CMK (cell line): ENCODE measurements at places on chromosomes 13 and 19.
A peak's percentile ranks its signal among the peaks of the same experiment; 100 is the strongest.

- DNase-seq = no peak
Observed at GRCh38 chr19:15576526-15577156, 38.4 kb upstream of the CYP4F8 start.

- DNase-seq = no peak
Observed at GRCh38 chr13:102905905-102906771, 60.3 kb downstream of the ERCC5 start.

- DNase-seq = no peak
Observed at GRCh38 chr13:23377579-23377978, 55.9 kb downstream of the SACS start.

GRCh38 chr19:49366110-49366509 is 2.4 kb downstream of the DKKL1 start:
- no peak for DNase-seq

GRCh38 chr19:16342002-16342715 is 17.5 kb downstream of the KLF2 start:
- no peak for DNase-seq

DNA sequence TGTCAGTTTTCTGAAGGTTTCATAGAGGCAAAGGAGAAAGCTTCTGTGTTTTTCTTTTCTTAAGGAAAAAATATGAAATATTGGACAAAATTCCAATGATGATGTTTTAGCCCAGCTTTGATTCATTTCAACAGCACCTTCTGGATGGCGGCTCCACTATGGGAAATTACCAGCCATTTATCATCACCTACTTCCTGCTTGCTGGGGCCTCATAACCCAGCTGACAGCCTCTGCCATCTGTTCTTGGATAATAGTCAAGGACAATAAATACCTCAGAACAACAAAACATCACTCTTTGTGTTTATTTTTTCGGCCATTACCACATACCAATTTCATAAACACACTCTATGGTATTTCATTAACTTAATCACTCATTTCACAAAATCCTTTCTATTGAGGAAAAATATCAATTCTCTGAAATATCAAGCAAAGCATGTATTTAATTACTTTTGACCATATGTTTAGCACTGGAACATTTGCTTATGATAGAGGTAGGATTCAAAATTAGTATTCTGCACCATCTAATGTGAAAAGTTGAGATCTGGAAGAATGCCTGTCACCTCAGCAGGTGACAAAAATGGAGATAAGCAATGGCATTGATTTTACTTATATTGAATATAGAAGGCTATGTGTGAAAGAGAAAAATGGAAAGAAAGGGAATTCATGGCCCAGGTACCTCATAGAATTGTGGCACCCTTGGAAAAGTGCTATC is 629.7 kb downstream of the LIG4 start:
- no peak for DNase-seq

GRCh38 chr19:14059093-14059480 is 2.8 kb downstream of the PALM3 start:
- no peak for DNase-seq

GRCh38 chr13:25762281-25762680 is 289.5 kb downstream of the SHISA2 start:
- DNase-seq = no peak

DNA sequence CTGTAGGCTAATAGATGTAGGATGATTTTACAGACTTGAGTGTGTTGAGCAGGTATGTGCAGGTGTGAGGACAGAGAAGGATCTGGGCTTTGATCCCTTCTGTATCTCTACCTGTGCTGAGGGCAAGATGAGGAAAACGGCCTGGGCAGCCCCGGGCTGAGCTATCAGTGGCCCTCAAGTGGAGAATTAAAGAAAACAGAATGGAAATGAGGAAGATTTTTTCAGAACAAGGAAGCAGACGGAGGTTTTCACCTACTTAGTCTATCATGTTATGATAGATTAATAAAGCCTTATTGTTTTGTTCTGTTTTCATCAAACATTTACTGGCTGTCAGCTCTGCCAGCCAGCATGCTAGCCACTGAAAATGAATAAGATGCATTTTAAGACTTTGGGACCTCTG is 22.3 kb upstream of the FOXO1 start:
- no peak for DNase-seq

DNA sequence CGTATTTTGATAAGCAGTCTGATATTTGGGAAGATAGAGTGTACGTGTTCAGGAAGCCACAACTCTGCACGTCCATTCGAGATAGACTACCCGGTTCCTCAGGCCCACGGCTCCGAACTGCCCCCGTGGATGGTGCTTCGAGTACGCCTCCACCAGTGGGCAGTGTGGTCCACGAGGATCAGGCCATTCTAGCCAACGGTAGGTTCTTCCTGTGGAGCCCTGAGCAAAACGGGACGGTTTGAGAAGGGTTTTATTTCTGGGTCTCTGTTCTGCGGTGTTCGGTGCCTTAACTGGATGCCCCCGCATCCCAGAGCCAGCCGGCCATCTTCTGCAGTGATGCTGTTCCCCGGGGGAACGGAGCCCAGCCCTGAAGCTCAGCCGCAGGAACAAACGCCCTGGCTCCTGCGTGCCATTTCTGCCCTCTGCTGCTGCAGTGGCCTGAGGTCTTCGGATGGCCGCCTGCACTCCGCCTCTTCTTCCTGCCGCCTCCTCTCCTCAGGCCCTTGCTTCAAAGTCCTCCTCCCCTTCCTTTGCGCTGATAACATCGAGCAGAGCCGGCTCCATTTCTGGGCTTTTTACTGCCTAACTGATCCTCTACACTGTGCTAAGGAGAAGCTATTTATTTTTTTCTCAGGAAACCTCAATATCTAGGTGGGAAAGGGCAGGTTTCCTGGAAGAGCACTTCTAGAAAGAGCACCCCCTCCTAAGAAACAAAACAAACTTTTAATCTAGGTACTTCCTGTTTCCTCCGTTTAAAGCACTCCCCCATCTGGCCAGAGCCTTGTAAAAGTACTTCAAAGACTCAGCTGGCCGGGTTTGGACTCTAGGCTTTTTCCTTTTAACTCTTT is 36.2 kb upstream of the SLC46A3 start:
- DNase-seq = peak; percentile 83

- no peak for DNase-seq
Observed at GRCh38 chr13:29858667-29859066, 8.2 kb upstream of the UBL3 start.

DNA sequence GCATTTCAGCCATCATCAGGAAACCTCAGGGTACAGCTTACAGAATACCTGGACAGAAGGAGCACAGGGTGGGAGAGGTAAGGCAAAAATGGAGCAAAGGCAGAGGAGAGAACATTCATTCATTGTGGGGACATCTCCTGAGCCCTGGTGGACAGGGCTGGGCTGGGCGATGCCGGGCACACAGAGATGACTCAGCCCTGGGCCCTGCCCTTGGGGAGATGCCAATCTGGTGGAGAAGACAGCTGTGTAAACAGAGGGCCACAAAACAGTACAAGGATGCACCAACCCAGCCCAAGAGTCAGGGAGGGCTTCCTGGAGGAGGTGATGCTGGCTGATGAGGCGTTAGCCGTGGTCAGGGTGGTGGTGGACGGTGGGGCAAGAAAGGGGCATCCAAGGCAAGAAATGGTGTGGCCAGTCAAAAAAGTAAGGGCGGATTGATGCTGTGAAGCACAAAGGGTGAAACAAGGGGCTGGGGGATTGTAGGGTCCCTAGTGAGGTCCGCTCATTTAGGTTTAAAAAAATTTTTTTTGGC is 3.6 kb upstream of the HAS1 start:
- no peak for DNase-seq

DNA sequence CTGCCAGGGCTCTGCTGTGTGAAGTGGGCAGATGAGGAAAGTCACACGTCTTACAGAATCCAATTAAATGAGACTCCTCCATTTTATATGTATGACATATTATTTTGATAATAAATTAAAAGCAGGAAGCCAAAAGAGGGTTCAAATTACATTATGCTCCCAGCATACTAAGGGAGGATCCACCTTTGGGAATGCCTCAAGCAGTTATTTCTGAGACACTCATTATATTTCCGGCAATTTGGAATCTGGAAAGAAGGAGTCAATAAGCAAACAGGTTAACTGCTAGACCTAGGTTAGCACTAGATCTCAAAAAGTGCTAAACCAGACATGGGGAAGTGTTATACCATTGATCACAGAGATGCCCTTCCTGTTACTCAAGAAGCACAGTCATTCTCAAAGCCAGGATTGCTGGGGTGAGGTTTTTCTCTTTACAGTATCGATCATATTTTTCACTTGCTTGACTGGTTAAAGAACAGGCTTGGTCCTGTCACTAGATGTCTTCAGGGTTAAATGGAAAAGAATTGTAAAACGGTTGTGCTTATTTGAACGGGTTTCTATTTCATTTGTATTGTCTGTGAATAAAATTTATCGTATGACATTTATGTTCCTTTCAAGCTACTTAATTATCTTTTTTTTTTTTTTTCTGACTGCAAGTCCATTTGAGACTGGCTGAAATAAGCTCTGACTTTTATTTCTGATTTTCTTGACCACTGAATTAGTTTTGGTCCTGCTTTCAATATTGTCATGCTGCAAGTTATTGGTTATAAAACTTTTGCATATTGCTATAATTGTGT is 523.2 kb downstream of the KLF12 start:
- DNase-seq = no peak

- DNase-seq = no peak
Observed at GRCh38 chr19:20044663-20045062, 5.4 kb upstream of the ZNF682 start.

GRCh38 chr13:44622708-44623107 is 46.6 kb upstream of the TSC22D1 start:
- DNase-seq = no peak

DNA sequence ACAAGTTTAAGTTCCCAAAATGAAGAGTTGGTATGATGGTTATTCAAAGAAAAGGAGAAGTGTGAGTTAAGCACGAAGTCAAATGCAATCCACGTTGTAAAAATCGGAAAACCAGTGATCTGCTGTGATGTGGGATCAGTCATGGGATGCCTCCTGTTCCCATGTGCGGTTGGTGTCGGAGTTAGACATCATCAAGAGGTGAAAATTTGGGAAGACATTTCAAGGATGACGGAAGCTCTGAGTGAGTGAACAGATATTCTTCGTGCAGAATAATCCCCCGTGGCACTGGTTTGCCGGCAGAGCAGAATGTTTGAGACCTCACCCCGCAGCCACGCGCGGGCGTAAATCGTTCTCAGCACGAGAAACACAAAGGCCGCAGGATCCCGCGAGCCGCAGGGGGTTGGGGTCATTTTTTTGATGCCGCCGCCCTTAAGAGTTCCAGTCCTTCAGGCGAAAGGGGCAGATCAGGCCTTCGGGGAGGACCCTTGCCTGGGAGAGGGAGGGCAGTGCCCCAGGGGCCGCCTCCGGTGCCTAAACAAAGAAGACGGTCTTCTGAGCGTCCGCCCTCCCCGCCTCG is 13.7 kb upstream of the SOX1 start:
- no peak for DNase-seq

DNA sequence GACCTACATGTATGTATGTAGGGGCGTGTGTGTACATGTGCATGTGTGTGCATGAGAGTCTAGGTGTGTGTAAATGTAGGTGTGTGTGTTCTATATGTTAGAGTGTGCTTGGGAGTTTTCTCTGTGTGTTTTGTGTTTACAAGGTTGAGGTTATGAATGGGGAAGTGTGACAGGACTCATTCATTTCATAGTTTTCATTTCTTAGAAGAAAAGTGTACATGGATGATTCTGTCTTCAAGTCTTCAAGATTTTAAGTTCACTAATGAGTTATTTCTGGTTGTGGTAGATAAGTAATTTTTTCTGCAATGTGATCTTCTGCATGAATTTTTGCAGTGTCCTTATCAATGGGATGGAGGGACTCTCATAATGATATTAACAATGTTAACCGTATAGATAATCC is 118.2 kb upstream of the SLC10A2 start:
- no peak for DNase-seq

GRCh38 chr13:48603375-48603774 is 50.4 kb upstream of the CYSLTR2 start:
- no peak for DNase-seq

DNA sequence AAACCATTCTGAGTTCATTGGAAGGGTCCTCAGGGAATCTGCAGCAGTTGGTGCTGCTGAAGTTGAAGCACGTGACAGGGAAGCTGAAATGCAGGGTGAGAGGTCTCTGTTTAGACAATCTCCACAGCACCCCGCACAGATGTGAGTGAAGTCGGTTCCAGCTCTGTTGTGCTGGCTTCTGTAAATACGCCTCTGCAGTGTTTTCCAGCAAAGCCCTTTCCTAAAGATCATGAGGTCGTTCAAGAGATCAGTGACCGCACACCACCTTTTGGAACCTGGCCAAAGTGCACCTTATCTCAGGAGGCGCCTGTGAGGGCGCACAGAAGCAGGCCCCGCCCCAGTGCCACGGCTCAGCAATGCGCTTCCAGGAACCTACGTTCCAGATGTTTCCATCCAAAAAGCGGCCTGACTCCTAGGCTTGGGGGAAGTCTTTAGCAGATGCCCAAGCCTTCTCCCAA is 10.8 kb downstream of the CUL4A start:
- DNase-seq = no peak

GRCh38 chr13:90553159-90553558 is 794.3 kb upstream of the MIR17HG start:
- DNase-seq = no peak
